H1 (cell line): ENCODE measurements at places on chromosomes 5 and 9. TPM values are rescaled to one million over a fixed set of nuclear protein-coding genes. Genes with fewer than 3 reads are reported as not detected.

Gene RASGRF2
- total RNA-seq = 27.7 and 29.5 TPM in 2 replicates

DNA sequence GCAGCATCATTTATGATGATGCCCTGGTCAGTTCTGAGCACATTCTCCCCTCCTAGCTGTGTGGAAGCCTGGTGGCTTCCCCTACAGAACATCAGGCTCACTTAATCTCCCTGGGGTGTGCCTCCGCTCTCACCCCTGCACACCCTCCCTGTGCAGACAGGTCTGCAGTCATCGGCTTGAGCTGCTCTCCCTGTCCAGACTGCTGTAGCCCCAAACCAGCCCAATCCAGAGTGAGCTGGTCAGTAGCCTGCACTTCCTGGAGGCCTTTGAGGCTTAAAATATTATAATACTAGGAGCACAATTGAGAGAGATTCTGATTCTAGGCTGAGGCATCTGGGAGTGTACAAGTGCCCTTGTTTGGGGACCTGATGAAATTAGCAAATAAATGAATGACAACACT lies 60.2 kb downstream of the PPARGC1B start:
- H3K36me3 ChIP-seq = no peaks in the 10 kb centered on the region
- no peaks in the 10 kb centered on the region for H3K27me3 ChIP-seq
- DNase-seq = no peak
- H3K4me1 ChIP-seq = no peaks in the 10 kb centered on the region

GRCh38 chr5:35129921-35130485 lies 82.3 kb upstream of the AGXT2 start:
- H3K4me3 ChIP-seq = no peak overlapping the region
- no peak for DNase-seq
- no peaks in the 10 kb centered on the region for H3K27me3 ChIP-seq
- no peak overlapping the region for H3K27ac ChIP-seq
- no peaks in the 10 kb centered on the region for H3K36me3 ChIP-seq

DNA sequence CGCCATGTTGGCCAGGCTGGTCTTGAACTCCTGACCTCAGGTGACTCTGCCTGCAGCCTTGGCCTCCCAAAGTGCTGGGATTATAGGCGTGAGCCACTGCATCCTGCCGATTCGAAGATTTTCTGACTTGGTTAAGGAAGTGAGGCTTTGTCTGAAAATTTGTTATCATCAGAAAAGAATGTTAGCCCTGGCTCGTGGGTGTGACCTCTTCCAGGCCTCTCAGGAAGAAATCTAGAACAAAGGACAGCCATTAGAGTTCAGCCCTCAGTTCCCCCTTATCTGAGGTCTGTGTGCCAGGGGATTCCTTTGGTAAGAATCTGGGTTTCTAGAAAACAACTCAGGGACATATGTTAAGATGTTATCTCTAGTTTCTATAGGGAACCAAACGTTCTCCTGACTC lies 6.2 kb downstream of the OR2S2 start:
- DNase-seq = no peak
- no peaks in the 10 kb centered on the region for H3K4me1 ChIP-seq
- H3K36me3 ChIP-seq = no peaks in the 10 kb centered on the region

GRCh38 chr5:58706736-58707135 lies 123.9 kb downstream of the RAB3C start:
- no peaks in the 10 kb centered on the region for H3K4me1 ChIP-seq
- no peak overlapping the region for H3K4me3 ChIP-seq
- H3K36me3 ChIP-seq = no peaks in the 10 kb centered on the region
- no peak overlapping the region for H3K27ac ChIP-seq
- H3K27me3 ChIP-seq = peaks cover 2% of the 10 kb centered on the region

GRCh38 chr5:151924564-151925301 lies at the start of gene GLRA1:
Gene GLRA1, minus strand, starts transcription at chr5:151924851. Its CDS starts 302 bp downstream, at chr5:151924549.
- DNase-seq = peak; percentile 92
- no peaks in the 10 kb centered on the region; the same call in 1 of the 2 replicates for H3K4me1 ChIP-seq
- no peak within 1 kb of the TSS for H3K27ac ChIP-seq
- H3K27me3 ChIP-seq = peaks cover 4% of the 10 kb centered on the region

DNA sequence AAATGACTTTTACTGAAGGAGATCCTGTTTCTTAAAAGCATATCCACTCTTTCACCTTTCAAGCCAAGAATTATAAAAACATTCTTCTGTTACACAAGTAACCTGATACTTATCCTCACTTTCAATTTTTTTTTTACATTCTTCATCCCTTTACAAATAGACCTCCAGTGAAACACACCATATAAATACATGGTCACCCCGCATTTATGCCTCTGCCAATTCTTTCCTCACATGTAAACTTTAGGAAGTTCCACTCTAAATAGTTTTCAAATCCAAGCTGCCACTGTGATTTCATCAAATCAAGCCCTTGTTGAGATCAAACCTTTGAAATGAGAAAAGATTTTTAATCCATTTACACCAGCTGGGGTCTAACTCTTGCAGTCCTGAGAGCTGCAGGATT lies 40.0 kb downstream of the GAS1 start:
- H3K4me3 ChIP-seq = no peak overlapping the region
- H3K4me1 ChIP-seq = peaks cover 10% of the 10 kb centered on the region
- DNase-seq = no peak
- H3K36me3 ChIP-seq = no peaks in the 10 kb centered on the region
- peaks cover 5% of the 10 kb centered on the region; the same call in 1 of the 2 replicates for H3K27me3 ChIP-seq
